Vagina (tissue), 2 donors: ENCODE measurements at places on chromosomes 3 and 15. TPM values are rescaled to one million over a fixed set of nuclear protein-coding genes. Genes with fewer than 3 reads are reported as not detected.

DNA sequence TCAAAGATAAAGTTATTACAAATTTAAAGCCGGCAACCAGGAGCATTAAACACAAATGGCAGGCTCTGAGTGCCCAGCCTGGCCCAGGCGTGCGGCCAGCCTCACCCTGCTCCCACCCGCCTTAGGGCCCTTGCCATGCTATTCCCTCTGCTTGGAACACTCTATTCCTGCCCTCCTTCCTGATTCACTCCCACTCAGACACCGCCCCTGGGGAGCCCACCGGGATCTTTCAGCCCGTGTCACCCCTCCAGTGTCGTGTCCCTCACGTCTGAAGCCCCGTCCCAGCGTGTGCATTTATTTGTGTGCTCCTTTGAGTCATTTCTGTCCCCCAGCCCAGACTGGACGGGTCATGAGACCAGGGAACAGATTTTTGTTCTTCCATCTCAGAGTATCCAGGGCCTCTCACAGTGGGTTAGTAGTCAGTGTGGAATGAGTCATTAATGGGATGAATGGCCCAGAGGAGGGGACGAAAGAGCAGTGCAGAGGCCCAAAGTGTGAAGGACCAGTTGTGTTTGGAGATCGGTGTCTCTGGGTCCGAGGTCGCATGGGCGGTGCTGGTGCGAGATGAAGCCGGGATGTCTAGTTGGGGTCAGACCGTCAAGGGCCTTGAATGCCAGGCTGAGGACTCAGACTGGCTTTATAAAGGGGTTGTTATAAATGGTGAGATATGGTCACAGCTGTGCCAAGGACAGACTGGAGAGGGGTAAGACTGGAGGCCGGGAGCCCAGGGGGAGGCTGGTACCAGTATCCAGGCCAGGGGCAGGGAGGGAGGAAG lies 58.9 kb upstream of the SLC6A6 start:
- DNase-seq, result no peak
- no peaks in the 10 kb centered on the region for H3K36me3 ChIP-seq
- H3K27ac ChIP-seq, result no peak overlapping the region

Gene PP2D1
- total RNA-seq, result not detected

- no peak overlapping the region for H3K4me3 ChIP-seq
- no peak overlapping the region for H3K27ac ChIP-seq
- H3K4me1 ChIP-seq, result no peaks in the 10 kb centered on the region
- no peaks in the 10 kb centered on the region for H3K27me3 ChIP-seq
Measured at GRCh38 chr15:77002436-77002835, 7.5 kb downstream of the PSTPIP1 start.

DNA sequence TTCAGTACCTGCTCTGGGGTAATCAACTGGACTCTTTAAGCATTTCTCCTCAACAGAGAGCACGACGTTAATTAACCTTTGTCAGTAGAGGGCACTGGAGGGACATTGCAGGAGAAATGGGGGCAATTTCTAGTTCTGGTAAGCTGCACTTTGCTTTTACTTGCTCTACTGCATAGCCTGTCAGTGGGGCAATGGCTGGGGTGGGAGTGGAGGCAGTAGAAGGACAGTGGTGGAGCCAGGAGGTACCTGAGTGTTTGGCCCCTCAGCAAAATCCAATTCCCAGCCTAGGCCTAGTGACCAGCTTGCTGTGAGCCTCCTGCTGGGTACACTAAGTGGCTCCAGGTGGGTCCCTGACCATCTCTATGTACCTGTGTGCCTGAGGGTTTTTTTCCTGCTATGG lies 18.3 kb upstream of the MED12L start:
- H3K4me1 ChIP-seq, result no peaks in the 10 kb centered on the region
- no peak for DNase-seq
- no peak overlapping the region for H3K4me3 ChIP-seq

Gene SCN5A
- 9.3 TPM for total RNA-seq

Gene SLCO3A1
- 65.8 TPM for total RNA-seq

GRCh38 chr3:42262525-42262924 lies 3.5 kb downstream of the CCK start:
- no peak overlapping the region for H3K4me3 ChIP-seq
- no peak overlapping the region for H3K27ac ChIP-seq
- DNase-seq, result no peak
- H3K36me3 ChIP-seq, result no peaks in the 10 kb centered on the region
- H3K4me1 ChIP-seq, result peaks cover 27% of the 10 kb centered on the region
